NCI-H187 (cell line): ENCODE measurements at places on chromosomes 7 and 10.

GRCh38 chr7:83362871-83363550 is 200.3 kb upstream of the PCLO start:
- DNase-seq = no peak

GRCh38 chr10:49418053-49418326 is 22.1 kb upstream of the DRGX start:
- DNase-seq = no peak

DNA sequence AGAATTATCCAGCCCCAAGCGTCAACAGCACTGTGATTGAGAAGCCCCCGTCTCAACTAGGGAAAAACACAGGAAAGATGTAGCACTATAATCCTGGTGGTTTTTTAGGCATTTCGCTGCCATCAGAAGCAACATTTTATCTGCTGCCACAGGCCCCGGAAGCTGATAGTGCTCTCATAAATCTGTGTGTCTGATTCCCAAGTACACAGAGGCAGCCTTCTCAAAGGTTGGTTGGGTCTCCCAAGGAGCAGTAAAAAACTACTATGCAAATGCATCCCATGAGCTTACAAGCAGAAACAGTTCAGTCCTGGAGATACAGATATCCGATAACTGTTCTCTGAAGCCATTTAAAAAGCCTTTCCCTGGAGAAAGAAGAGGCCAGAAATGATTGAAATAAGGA is 45.8 kb upstream of the LYZL1 start:
- DNase-seq = no peak

DNA sequence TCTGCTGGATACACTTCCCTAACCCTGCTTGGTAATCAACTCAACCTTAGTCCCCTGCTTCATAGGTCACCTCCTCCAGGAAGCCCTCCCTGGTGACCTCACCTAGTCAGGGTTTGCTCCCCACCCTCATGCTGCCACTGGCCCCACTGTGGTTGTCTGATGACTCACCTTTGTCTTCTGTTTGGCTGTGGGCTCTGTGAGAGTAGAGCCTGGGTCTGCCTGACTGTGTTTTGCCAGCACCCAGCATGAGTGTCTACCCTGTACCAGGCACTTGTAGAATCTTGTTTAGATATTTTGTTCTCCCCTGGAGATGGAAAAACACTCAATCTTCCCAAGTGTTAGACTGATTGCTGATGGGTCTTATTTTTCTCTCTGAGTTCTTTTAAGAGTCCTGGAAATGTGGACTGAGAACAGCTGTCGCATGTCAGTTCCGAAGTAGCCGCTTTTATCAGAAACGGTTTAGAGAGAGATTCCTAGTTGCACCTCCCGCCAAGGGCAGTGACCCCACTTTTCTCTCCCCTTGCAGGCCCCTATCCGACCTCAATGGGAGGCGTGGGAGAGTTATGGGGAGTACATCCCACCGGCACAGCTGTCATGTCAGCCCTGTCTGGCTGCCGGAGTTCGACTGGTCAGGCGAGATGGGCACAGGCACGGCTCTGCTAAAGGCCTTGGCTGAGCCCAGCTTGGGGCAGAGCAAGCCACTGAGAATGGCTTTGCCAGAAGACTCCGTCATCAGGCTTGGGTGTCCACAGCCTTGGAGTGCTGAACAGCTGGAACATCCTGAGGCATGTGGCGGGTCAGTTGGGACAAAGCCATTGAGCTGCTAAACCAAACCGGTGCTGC is 134.3 kb downstream of the GRK5 start:
- DNase-seq = no peak

DNA sequence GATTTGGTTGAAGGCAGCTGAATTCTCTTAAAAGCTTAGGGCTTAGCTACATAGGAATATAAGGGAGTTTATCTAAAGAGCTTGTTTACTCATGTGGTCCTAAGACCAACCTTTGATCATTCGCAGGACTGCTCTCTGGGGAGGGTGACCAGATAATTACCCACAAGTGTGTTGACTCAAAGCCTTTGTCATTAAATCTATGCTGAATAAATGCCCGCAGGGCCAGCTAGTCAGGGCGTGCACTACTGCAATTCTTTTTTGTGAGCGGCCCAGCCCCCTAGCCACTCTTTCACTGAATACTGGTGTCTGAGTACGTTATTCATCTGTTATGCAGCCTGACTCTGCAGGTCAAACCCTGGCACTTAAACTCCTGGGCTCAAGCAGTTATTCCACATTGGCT is 69.6 kb downstream of the AKAP9 start:
- no peak for DNase-seq

DNA sequence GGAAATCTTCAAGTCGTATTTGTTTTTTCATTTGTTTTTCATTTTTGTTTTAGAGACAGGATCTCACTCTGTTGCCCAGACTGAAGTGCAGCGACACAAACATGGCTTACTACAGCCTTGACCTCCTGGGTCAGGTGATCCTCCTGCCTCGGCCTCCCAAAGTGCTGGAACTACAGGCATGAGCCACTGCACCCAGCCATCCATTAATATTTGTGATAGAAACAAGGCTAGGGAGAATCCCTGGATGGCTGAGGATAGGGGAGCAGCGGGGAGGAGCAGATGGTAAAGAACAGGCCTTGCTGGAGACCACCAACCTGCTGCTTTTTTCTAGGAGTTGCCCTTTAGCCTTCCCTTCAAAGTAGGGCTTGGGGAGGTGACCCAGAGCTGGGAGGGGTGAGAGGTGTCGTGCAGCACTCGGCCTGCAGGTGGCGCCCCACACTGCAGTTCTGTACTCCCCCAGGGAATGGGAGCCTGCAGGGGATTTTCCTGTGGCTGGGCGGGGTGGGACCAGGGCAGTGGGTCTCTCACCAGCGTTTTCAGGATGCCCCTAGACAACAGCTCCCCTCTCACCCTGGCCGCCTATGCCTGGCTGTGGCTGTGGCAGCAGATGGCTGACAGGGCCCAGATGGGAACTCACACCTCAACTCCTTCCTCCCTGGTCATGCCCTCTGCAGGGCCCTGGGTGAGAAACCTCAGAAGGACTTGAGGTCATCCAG is 12.6 kb upstream of the CDH23 start:
- DNase-seq = peak; percentile 6

DNA sequence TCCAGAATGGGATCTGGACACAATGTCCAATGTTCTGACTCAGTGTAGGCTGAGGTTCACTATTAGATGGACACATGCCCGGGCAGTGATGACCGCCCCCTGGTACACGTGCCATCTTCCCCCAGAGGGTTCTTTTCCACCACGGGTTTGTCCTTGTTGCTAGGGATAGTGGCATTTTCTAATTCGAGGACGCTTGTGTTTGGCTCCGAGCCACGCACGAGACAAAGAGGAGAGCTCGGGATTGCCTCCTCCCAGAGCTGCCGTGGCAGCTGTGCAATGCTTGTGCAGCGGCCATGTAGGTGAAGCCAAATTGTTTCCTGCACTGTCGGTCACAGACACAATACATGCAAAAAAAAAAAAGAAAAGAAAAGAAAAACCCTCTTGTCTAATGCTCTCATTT is 207.5 kb downstream of the PAXIP1 start:
- DNase-seq = no peak

DNA sequence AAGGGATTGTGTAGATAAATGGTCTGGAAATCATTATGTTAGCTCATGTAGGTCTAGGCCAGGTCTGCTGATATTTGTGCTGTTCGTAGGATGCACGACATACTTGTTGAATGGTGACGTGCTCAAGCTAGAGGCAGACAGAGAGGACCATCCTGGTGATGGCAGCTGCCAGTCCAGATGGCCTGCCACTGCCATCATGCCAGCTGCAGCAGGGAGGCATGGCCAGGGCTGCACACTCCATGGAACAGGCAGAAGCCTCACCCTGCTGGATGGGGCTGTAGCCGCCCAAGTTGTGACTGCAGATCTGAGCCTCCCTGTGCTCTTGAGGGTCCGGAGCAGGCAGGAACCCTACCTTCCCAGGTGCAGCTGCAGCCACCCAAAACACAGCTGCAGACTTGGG is 80.3 kb downstream of the SPDYE5 start:
- no peak for DNase-seq
